ENCODE measurements at places on chromosomes 6 and 20.
A peak's percentile ranks its signal among the peaks of the same experiment; 100 is the strongest.

DNA sequence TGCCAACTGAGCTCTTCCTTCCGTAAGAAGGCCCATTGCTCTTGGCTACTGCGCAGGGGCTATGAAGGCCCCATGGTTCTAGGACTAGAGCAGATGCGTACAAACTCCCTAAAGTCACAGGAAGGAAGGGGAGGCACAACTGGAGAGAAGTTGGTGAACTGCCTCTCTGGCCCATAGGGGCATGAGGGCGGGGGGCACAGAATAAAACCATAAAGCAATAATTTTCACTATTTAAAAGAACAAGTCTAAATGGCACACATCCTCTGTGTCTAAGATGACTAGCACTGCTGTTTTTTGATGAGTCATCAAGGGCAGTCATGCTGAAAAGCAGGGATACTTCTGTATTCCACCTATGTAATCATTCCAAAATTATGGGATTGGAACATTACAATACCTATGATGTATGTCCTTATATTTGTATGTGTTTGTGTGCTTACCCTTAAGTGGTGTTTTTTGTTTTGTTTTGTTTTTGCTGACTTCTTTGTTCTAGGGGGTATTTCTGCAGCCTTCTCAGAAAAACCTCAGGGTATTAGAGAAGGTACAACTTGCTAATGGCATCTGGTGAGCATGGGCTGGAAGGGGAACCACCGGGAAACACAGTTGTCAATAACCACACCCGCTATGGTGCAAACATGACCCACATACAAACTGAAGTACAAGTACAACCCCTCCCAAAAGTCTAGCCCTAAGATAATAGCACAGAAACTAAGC lies 36.9 kb downstream of the B4GALT5 start:
- peak; percentile 6 for DNase-seq

DNA sequence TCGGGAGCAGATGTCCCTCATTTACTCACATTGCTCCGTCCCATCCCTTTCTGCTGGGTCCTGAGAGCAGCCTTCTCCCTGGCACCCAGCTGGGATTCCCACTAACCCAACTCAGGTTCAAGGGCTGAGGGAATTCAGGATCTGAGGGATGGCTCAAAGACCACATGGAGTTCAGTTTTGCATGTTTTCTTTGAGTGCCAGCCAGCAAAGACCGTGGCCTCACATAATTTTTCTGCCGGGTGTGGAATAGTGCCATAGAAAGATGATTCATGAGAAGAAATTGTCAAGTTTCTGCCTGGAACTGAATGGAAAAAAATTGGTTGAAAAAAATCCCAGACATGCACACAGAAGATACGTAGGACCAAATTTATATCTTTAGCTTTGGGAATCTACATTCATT lies 168.6 kb downstream of the CD83 start:
- DNase-seq, result no peak

DNA sequence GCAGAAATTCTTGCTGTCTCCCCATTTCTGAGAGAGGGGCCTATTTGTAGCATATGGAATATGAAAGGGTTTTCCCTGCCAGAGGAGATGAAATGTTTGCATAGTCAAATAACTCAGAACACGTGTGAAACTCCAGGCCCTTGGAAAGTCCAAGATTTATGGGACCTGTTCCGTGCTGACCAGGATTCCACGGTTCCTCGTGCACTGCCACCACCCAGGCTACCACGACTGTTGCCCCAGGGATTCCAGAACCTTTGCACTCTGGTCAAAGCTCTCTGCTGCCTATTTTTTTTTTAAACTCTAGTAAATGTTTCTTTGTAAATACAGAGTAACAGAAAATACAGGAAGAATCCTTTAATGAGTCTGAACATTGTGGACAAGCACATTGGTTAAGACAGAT lies 35.0 kb downstream of the MYLK4 start:
- no peak for DNase-seq

GRCh38 chr6:168082860-168083513 lies 4.0 kb upstream of the FRMD1 start:
- no peak for DNase-seq

DNA sequence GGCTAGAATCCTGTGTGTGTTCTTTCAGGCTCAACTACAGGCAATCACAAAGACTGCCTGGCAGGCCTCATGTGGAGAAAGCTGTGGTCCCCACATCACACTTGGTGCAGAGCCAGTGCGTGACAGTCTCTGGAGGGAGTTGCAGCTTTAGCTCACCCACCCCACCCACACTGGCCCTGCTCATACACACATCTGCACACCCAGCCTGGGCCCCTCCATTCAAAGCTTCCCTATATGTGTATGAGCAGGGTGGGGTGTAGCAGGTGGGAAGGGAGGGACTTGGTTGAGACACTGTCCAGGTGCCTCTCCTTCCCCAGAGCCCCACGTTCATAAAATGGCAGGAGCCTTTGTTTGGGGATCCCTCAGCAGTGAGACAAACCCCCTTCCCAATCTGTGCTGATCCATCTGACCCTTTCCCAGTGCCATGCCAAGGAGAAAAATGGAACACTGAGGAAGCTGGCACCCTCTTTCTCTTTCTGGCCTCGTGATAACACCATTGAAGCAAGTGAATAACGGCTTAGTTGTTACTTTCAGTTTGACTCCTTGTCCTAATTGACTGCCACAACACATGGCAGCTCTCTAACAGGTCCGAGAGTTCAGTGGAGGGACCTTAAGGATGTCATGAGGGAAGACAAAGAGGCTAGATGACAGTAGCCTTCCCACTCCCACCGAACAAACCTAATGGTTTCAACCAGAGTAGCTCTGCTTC lies 53.8 kb upstream of the NRSN1 start:
- no peak for DNase-seq

- no peak for DNase-seq
These were observed 18.1 kb downstream of the VNN1 start for GRCh38 chr6:132695773-132696172.

- no peak for DNase-seq
These were observed 8.9 kb upstream of the IGF2R start for GRCh38 chr6:159959976-159960384.

DNA sequence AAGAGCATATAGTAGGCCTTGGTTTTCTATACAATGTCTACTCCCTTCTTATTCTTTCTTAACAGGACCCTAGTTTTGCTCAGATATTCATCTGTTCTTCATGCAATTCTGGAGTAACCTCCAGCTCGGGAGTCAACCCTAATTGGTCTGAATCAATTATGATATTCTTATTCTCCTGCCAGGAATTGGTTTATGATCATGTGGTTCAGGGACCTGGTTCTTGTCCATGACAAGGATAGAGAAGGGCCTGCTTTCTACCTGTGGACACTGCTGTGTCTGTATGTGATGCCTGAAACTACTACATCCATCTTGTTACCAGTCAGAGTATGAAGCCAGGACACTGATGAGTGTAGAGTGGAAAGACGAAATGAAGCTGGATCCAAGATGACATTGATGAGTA lies 24.4 kb upstream of the FAM184A start:
- DNase-seq, result no peak

GRCh38 chr6:25788305-25788922 lies 33.9 kb downstream of the SLC17A4 start:
- DNase-seq, result no peak

DNA sequence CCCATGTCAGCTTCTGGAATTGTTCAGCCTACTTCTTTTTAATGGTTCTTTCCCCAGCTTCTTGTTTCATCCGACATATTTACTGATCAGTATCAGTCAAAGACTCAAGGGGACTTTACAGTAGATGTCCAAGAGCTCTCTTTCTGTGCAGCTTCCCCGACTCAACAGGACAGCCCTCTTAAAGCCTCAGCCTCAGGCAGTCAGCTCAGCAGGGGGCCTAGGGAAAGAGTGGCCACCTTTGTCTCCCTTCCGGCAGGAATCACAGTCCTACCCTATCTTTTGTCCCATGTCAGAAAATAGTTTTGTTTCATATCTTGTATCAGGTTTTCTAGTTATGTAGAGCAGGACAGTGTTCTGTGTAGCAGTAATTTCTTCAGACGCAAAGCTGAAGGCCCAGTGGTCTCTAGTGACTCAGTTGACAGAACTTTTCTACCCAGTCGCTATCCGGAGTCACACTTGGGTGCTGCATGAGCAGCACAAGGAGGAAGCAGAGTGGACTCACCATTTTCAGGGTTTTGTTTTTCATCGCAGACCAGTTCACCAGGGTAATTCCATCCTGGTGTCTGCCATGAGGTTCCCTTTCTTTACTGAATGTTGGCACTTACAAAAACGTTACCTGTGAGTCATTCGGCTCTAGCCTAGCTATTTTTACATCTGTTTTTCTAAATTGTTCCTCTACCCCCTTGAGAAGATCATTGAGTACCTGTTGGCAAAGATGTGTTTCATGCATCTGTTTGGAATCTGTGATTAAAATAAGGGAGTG lies 47.7 kb downstream of the SPATA2 start:
- no peak for DNase-seq

GRCh38 chr6:105600336-105601260 lies 197.7 kb upstream of the PREP start:
- DNase-seq, result no peak

DNA sequence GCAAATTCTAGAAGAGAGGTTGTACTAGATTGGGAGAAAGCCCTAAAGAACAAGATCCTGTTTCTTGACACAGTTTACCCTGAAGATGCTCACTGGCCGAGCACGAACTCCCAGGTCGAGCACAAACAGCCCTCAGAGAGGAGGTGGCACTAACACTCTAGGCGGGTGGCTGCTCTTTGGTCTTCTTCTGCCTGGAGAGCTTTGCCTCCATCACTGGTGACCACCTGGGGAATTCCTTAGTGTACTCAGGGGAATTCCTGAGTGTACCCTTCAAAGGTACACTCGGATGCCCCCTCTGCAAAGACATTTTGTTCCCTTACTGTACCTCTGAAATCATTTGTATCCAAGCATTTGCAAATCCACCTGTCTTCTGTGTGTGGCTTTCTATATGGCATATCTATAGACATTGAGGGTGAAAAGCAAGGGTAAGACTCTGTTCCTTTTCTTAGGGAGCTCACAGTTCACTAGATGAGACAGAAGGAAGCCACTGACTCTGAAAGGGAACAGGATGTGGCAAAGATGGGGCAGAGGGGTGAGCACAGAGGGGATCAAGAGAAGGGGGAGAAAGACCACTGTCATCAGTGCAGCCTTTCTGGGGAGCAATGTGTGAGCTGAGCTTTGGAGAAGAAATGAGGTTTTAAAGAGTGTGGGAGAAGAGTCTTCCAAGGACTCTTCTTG lies 169.8 kb upstream of the PROKR2 start:
- DNase-seq, result no peak

DNA sequence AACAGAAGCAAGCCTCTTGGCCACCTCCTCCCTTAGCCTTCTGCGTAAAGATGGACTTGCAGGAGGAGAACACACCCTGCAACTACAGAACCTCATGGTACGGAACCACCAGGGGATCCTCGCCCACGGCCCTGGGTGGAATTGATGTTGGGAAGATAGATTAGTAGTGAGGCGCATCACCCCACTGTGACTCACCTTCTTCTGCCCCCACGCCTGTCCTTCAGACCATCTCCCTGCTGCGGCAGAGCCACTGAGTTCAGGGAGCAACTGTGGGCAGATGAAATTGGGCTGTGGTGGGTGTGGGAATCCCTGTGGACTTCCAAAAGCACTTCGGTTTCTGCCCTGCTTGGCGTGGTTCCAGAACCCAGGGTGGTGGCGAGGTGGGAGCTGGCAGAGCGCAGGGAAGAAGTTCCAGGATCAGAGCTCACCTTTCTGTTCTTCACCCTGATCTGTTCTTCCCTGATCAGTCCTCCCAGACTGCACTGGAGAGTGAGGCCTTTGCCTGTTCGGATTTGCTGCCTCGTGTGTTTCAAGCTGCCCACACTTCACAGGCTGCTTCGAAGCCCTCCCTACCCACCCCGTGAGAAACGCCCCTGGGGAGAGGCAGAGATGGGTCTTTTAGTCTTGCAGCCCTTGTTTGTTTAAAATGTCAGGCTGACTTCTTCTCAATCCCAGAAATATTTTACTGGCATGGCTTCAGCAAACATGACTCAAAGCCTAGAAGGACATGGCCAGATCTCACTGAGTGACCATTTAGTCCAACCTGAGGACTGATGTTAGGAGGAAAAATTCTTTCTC lies 92.8 kb upstream of the MLN start:
- no peak for DNase-seq

All from stimulated activated CD8-positive, alpha-beta memory T cell treated with anti-CD3 and anti-CD28 coated beads, Interleukin-7, amount 100 ng/mL, for 1 hour (primary cell).